ENCODE measurements at places on chromosomes 5 and 9. TPM values are rescaled to one million over a fixed set of nuclear protein-coding genes. Genes with fewer than 3 reads are reported as not detected.

ZNF300 gene
- total RNA-seq, result 3.6 TPM

GCNT1 gene
- total RNA-seq, result 20.0 TPM

NKD2 gene
- total RNA-seq, result 102 TPM

MRPL50 gene
- 10.3 TPM for total RNA-seq

NDUFAF2 gene
- 13.3 TPM for total RNA-seq

RAI14 gene
- total RNA-seq, result 52.1 TPM

SHC3 gene
- total RNA-seq, result 6.5 TPM

IRX4 gene
- not detected for total RNA-seq

LRRC26 gene
- not detected for total RNA-seq

NME5 gene
- total RNA-seq, result 1.7 TPM

FUBP3 gene
- 24.0 TPM for total RNA-seq

PLPPR1 gene
- not detected for total RNA-seq

PTPN3 gene
- 1.2 TPM for total RNA-seq

RNF208 gene
- total RNA-seq, result 0.13 TPM

STK32A gene
- 0.24 TPM for total RNA-seq

HBEGF gene
- 18.6 TPM for total RNA-seq

CCDC152 gene
- total RNA-seq, result 2.1 TPM

DUSP1 gene
- total RNA-seq, result 207 TPM

ARL14EPL gene
- not detected for total RNA-seq

FOXI1 gene
- total RNA-seq, result not detected

HTR1A gene
- total RNA-seq, result not detected

DMRT2 gene
- total RNA-seq, result not detected
